SK-N-SH (cell line): ENCODE measurements at places on chromosomes 5 and 9.
A peak's percentile ranks its signal among the peaks of the same experiment; 100 is the strongest.

DNA sequence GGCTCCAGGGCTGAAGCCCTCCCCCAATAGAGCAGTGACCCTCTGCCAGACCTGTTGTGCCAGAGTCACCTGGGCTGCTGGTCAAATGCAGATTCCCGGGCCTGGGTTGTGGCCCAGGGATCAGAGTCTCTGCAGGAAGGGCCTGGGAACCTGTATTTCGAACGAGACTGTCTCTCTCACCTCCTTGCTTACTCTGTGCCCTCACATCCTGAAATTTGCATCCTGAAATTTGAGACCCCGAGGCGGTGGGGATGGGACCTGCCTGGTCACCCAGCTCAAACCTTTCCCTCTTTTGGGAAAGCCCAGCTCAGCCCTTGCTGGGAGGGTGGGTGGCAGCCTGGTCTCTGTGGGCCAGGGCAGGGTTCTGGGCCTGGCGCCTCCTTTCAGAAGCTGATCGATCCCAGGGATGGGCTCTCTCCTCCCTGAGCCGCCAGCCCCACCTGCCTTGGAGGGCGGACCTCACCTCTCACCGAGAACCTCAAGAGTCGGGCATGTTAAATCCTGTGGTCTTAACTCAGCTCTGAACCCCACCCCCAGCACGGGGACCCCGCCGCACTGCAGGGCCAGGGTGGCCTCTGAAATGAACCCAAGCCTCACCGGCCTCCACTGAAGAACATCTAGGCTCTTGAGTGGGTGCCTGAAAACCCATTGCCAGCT is 44.0 kb upstream of the IER5L start:
- DNase-seq: no peak

- DNase-seq: no peak
Observed at GRCh38 chr5:76960004-76960625, 7.3 kb downstream of the CRHBP start.

DNA sequence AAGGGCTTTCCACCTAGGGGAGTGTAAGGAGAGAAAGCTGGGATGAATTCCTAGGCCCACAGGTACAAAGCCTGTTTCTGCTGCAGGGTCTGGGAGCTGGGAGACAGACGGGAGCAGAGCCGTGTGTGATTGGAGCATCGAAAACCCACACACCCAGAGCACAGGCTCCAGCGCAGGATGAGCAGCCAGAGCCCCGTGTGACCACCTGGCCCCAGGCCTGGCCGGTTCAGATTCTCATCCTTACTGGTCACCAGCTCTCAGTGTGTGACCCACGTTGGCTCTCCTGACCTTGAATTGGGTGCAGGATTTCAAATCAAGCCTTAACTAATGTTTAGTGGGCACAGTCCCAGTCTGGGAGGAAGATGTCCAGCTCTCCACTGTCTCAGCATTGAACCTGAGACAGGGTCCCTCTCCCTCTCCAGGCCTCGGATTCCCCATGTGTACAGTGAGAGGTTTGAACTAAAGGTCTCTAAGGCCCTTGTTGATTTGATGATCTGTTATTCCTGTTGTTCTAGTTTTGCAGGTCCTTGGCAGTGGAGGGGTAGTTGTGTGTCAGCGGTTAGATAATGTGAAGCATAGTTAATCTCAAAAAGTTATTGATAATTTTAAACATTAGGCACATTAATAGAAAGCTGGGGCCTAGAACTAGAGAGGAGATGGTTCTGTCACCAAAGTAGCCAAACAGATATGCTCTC is 50.1 kb downstream of the PPARGC1B start:
- DNase-seq: no peak

DNA sequence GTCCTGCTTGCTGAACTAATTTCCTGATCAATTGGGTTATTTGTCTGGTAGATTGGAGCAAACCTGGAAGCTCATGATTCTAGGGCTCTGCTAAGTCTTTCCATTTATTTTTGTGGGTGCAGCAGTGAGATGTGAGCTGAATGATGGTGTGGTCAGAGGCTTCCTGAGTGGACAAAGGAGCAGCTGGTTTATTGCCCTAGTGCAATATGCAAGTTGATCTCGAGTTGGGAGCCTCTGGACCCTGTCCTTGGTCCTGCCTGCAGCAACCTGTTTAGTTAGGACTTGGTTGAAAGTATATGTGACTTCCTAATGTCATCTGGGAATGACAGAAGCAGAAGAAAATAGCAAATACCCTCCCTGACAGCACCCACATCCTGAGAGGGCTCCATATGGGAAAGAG is 4.2 kb upstream of the UNC5A start:
- no peak for DNase-seq

DNA sequence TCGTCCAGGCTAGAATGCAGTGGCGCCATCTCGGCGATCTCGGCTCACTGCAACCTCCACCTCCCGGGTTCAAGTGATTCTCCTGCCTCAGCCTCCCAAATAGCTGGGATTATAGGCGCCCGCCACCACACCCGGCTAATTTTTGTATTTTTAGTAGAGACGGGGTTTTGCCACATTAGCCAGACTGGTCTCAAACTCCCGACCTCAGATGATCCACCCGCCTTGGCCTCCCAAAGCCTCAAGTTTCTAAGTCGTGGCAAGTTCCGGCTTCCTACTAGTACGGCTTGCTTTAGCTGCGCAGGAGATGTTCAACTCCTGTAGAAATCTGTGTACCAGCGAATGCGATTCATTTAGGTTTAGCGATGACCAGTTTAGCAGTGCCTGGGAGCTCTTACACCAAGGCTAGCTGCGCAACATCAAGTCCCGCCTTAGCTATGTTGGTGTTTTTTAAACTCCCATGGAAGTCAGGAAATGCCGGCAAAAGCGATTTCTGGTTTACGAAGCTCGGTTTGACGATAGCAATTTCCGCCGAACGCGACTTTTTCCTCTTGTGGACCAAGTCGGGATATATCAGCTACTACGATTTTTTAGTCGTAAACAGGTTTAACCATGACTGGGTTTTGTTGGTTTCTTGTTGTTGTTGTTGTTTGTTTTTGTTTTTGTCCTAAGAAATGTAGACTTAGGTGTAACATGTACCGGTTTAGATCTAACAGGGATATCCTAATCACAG is 46.4 kb downstream of the ANXA2R start:
- DNase-seq: no peak

- no peak for DNase-seq
Observed at GRCh38 chr5:142399891-142400290, 75.1 kb upstream of the SPRY4 start.

DNA sequence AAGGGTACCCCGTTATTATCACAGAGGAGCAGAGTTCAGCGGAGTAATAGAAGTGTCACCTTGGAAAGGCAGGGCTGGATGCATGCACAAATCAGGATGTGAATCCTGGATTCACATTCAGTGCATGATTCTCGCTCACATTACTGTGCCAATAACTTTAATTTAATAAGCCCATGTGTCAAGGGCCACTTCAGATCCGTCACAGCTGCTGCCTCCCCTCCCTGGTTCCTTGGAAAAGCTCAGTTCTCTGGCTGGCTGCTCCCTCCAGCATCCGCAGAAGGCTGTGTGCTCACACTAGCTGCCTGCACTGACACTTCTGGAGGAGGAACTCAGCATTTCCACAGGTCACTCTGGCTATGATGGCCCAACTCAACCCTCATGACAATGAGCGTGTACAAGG is 256.8 kb upstream of the ADAMTS16 start:
- no peak for DNase-seq

GRCh38 chr5:60404171-60404570 is 295.8 kb downstream of the DEPDC1B start:
- DNase-seq: no peak

DNA sequence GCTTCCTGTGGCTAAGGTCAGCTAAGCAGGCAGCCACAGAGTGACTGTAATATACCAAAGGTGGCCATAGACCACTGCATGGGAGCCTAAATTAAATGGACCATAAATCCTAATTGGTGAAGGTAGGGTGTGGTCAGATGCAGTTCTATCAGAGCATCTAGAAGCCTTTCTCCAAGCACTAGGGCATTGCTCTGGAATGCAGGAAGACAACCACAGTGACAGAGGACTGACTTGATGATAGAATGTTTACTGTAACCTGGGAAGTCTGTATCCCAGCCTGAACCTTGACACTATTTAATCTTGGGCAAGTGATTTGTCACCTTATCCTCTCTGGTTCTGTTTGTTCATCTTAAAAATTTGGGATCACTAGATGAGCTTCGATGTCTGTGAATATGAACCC is 2.3 kb downstream of the FBXO38 start:
- DNase-seq: no peak

DNA sequence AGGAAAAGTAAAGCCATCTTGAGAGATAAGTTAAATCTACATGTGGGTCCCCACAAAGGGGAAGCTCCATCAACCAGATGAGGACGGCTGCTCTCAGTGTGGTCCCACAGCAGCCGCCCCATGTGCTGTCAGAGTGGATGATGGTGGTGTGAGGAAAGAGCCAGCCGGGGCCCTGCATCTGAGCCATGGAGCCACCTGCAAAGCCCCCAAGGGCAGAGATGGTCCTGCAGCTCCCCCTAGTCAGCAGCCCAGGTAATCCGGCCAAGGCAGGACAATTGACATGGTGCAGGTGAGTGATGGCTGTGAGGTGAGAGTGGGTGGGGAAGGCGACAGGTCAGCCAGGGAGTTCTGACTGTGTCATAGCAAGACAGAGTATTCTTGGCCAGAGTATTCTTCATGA is 458.8 kb downstream of the ICE1 start:
- no peak for DNase-seq

- DNase-seq: no peak
Observed at GRCh38 chr5:9337928-9338595, 207.8 kb downstream of the SEMA5A start.

- no peak for DNase-seq
Observed at GRCh38 chr5:165673499-165673898, 2168.1 kb downstream of the MAT2B start.

DNA sequence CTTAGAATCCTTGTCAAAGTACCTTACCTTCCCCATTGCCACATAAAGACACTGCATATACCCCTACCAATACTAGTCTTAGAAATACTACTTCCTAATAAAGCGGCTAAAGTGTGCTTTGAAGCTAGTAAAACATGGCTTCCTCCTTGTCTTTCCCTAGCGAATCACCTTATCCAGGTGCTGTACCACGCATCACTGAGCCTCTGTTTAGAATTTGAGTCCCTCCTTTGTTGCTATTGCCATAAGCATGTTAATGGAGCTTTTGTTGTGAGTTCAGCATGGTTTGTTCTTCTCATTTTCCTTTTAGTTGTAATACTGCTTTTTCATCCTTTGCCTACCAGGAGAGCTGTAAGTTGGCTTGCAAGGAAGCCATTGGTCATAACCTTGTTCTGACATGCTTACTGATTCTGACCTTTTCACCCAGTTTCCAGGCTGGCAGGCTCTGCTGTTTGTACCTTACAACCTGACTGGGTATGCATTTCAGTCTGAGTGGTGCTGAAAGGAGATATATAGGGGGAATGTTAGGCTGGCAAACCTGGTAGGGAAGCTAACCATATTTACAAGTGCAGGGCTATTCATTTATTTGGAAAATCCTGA is 49.8 kb downstream of the LMNB1 start:
- no peak for DNase-seq

GRCh38 chr9:129177443-129177790 is 644 bp downstream of the IER5L start:
- DNase-seq: peak; percentile 77

- no peak for DNase-seq
Observed at GRCh38 chr9:115815786-115816185, 337.8 kb upstream of the PAPPA start.

DNA sequence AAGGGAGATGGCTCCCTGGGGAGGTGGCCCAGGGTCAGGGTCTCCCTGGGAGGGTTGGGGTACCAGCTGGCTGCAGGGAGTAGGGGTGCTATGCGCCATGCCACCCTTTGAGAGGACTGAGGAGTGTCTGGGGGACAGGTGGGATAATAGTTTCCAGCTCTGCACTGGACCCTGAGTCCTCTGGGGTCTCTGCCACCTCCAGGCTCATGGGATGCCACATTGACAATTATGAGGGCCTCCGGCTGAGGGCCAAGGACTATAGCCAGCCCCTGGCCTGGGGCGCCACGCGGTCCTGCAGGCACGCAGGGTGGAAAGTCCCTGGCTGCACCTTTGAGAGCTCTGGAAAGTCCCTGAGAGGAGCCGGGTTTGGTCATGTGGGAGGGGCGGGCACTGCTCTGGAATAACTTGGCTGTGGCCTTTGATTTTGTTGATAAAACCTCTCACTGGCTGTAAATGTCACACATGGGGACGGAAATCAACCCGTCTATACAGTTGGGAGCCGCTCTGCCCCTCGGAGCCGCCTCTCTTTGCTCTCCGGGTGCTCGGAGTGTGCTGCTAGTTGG is 16.0 kb downstream of the TRAF2 start:
- no peak for DNase-seq

DNA sequence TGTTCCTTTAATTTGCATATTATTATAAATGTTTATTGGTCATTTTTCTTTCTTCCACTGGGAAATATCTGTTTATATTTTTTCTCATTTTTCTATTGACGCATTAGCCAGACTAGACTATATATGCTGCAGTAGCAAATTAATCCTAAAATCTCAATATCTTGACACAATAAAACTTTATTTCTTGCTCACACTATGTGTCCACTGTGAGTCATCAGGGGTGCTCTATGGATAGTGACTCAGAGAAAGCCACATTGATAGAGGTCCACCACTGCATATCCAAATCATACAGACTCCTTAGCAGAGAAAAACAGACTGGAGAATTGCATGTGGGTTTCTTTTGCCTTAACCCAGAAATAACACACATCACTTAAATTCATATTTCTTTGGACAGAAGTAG is 20.8 kb downstream of the OR1L3 start:
- DNase-seq: no peak

GRCh38 chr9:8095672-8096086 is 296.1 kb upstream of the DMAC1 start:
- no peak for DNase-seq

GRCh38 chr5:57780306-57780960 is 297.8 kb upstream of the ACTBL2 start:
- no peak for DNase-seq

- DNase-seq: no peak
Observed at GRCh38 chr5:81209869-81210493, 23.1 kb upstream of the CKMT2 start.

DNA sequence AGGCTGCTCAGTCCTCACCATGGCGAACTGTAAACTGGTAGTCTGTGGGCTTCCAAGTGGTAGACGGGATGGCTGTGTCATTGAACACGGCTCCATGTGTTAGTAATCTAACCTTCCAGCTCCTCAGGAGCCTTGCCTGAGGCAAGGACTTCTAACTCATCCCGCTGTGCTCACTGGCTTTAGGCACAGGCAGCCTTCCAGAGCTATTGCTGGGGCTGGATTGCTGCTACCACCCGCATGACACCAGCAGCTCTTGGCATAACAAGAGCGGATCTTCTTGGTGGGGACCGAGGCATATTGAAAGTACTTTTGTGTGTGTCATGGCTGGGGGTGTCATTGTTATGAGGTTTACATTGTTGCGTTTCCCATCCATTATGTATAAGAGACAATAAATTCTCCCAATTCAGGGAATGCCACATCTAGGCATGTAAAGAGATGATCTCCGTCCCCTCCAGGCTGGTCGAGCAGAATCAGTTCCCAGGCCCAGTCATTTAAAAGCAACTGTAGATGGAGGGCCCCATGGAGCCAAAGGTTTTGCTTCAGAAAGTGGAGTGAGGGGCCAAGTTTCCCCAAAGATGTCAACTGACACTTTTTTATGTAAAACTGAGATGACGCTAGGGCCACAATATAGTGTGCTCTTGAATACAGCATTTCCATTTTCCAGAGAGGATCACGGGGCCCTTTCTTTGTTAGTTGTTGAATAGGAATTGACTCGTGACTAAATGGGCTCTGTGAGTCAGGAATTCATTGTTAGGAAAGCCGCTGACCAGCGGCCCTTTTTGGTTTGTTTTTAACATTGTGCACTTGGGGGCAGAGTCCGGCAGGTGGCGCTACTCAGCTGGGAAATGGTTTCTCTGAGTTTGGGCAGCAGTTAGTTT is 759.5 kb downstream of the TAF11L14 start:
- peak; percentile 58 for DNase-seq

- DNase-seq: no peak
Observed at GRCh38 chr5:32308946-32309345, 3.8 kb downstream of the MTMR12 start.
